Activated naive CD4-positive, alpha-beta T cell treated with anti-CD3 and anti-CD28 coated beads, Interleukin-2, amount 50 U/mL, for 72 hours (primary cell): ENCODE measurements at places on chromosomes 11 and 22. TPM values are rescaled to one million over a fixed set of nuclear protein-coding genes. Genes with fewer than 3 reads are reported as not detected.

- DNase-seq: no peak
Measured at GRCh38 chr11:130139401-130139800, 20.2 kb upstream of the ST14 start.

- DNase-seq: no peak
Measured at GRCh38 chr11:17385492-17385891, 3.0 kb downstream of the KCNJ11 start.

- DNase-seq: no peak
Measured at GRCh38 chr11:108527382-108527781, 29.2 kb upstream of the POGLUT3 start.

DNA sequence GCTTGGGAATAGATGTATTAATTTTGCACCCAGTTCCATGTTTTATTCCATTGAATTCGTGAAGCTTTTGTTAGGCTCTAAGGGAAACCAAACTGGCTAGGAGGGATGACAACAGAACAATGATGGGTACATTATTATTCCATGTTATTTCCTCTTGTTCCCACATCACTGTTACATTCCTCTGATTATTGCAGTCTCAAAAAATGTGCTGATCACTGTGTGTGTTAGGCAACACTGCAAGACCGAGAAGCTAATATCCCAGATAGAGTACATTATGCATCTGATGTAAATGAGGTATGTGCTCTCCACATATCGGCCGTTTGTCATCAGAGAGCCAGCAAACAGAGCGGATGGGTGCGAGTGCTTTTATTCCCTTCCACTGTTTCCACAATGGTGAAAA is 327.9 kb downstream of the SOX6 start:
- DNase-seq: no peak

GRCh38 chr11:72670041-72670440 is 4.2 kb downstream of the PDE2A start:
- DNase-seq: no peak

DNA sequence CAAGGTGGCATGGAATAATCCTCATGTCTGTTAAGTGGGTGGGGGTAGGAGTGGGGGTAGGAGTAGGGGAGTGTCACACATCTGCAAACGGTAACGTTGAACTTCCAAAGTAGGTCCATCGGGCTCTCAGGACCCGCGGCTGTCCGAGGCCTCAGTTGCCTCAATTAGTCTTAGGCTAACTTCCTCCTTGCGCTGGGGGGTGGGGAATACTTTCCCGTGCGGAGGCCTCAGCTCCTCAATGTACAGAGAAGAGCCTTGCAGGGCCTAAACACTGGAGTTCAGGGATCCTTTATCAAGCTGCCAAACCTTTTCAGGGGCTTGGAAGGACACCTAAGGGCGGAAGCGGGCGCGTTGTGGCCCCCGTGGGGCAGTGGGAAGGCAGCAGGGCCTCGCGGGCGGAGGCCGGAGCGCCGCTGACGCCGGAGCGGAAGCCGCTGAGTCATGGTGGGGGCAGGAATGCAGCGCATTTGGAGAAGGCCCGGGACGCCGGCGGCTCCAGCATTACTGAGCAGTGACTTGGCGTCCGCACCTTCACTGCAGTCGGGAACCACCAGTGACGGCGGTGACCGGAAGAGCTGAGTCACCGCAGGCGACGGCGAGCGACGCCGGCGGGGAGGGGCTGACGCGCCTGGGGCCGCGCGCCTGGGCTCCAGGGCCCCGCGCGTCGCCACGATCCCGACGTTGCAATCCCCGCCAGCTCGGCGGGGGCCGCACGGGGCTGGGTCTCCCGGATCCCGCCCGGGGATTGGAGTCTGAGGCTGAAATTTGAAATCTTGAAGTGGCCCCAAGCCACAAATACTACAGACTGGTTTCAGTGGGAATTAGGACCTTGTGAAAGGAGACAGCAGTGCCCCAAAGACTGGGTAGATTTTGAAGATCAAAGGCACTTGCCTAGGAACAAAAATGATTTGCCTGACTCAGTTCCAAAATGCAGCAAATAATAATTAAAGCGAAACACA is 20.2 kb upstream of the IPO7 start:
- peak; percentile 93 for DNase-seq

GRCh38 chr22:45911601-45912271 is 65.2 kb downstream of the WNT7B start:
- no peak for DNase-seq

DNA sequence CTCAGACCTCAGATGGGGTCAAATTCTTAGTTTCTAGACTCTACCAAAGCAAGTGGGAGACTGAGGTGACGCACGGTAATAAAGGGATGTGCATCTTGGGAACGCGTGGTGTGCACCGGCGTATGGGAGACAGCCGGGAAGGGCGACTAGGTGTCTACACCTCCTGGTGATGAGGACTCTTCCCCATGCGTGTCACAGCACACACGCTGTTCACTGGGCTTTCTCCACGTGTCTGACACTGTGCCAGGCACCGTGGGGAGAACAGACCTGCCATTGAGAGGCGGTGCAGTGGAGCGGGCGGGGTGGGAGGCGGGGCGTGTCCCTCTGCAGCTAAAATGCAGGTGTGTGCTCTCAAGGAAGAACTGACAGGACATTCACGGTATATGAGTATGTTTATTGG is 5.3 kb downstream of the FXYD6 start:
- DNase-seq: peak; percentile 20

GRCh38 chr11:132202621-132203020 is 832.2 kb downstream of the NTM start:
- DNase-seq: no peak

DNA sequence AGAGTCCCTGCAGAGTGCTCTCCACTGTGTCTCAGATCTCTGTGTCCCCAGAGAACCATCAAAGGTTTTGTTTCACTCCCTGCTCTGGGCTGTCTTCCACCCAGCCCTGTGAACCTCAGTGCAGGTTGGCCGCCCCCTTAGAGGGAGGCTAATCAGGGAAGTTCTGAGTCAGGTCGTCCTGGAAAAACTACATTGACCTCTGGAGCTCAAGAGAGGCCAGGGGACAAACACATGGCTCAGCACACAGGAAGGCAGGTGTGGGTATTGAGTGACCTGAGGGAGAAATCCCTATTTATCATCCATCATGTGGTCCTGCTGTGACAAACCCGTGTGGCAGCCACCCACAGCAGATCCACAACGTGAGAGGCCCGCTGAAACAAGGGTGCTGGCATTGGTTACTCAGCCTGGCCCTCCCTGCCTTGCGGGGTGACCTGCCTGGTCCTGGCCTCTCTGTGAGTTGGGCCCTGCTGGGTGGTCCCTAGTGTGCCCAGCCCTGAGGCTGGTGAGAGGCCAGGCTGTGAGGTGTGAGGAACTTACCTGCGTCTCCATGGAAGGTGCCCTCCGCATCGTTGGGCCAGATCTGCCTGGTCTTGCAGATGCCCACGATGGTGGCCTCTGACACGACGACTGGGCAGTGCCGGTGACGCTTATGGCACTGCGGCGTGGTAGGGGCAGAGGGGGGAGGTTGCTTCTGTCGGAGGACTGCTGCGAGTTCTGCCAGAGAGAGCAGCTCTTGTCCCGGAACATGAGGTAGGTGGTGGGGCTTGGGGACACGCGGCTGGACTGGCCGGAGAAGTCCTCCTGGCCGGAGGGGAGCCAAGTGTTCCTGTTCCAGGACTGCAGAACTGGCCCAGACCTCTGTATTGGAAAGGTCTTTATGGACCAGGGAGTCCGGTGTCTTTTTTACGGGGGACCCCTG is 669 bp upstream of the BCR start:
- DNase-seq: peak; percentile 23

GRCh38 chr11:79419120-79419519 is 21.7 kb downstream of the TENM4 start:
- no peak for DNase-seq

DNA sequence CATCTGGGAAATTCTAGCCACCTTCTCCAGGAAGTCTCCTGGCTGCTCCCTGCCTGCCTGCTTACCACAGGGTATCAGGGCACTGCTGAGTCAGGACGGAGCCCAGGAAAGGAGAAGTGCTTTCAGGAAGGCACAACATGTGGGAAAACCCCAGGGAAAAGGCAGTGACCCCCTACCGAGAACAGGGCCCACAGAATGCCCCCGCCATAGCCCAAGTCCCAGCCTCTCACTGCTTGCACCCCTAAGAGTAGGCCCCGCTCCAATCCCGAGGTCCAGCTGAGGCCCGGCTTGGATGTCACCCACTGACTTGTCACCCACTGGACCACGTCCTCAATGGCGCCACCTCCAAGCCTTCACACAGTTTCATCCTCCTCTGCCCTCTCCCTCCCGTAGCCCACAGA is 34.1 kb downstream of the ARAP1 start:
- DNase-seq: no peak

GRCh38 chr11:351411-351810 is 17.9 kb upstream of the B4GALNT4 start:
- no peak for DNase-seq

DNA sequence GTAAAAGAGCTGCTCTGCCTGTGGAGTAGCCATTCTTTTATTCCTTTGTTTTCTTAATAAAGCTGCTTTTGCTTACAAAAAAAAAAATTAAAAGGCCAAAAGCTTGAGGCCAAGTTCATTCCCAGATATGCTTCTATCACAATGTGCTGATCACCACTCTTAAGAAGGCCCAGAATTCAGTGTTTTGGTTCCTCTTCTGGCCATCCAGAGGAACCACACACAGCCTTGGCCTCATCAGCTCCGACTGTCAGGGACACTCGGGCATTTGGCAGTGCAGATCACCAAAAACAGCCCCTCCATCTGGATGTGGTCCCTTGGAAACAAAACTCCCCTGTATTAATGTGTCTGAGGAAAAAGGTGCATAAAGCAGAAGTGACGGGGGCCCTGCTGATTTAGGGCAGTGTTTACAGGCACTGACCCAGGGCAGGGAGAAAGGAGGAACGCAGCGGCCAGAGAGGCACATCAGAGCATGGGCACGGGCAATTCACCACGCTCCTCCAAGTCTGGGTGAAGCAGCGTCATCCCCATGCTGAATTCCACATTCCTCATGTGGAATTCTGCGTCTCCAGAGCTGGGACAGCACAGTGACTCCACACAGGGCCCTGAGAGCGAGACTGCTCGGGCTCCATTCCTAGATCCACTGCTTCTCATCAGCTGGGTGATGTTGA is 17.7 kb downstream of the POLDIP3 start:
- DNase-seq: no peak

- no peak for DNase-seq
Measured at GRCh38 chr22:31603574-31603973, 58.4 kb downstream of the PISD start.

GRCh38 chr11:126514061-126514693 is 158.7 kb downstream of the ST3GAL4 start:
- no peak for DNase-seq

TUB gene
- 0.41 TPM for total RNA-seq

RAG2 gene
- total RNA-seq: not detected

C11orf16 gene
- total RNA-seq: not detected

MLC1 gene
- total RNA-seq: not detected

NEFH gene
- 0.18 TPM for total RNA-seq

MYO18B gene
- total RNA-seq: 5.9 TPM
